ENCODE measurements at places on chromosomes 16 and 17.

DNA sequence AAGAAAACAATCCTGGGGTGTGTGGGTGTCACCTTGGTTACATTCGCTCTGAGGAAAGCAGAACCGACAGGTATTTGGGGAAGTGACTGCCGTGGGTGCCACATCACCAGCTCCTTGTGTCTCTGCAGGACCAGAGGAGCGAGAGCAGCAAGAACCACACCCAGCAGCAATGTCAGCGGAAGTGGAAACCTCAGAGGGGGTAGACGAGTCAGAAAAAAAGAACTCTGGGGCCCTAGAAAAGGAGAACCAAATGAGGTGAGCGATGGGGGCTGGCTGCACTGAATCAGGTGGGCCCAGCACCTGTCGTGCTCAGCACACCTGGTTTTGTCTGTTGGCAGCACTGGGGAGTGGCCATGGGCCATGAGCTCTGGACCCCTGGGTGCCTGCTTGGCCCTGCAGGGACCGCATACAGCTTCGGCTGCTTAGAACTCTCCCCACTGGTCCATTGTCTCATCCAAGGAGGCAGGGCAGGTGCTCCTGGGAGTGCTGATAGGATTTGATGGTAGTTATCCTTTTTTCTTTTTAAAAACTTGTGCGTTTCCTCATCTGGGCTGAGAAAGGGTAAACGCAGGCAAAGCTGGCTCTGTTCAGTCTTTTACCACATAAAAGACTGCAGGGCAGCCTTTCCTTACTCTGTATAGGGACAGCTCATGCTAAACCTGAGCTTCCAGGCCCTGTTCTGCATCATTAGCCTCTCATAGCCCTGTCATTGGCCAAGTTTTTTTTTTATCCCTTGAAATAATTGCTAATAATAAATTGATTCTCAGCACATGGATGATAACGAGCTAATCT is 29.4 kb downstream of the HMOX2 start:
- no peak for DNase-seq

DNA sequence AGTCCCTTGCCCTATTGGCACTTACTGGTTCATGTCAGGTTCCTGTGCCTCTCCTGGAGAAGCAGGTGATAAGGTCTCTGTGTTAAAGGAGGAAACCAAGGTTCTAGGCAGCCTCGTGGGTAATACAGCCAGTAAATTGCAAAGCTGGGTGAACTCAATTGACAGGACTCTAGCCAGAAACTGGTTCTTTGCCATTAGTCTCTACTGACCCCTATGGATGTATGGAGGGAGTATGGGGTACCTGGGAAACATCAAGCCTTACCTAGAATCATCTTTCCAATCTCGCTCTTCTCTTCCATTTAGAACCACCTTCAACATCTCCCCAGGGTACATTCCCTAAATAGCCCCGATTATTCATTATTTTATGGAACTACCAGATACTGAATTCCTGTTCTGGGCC is 169.3 kb downstream of the CDH13 start:
- no peak for DNase-seq

- DNase-seq = no peak
Measured at GRCh38 chr16:76287466-76287865, 10.3 kb downstream of the CNTNAP4 start.

DNA sequence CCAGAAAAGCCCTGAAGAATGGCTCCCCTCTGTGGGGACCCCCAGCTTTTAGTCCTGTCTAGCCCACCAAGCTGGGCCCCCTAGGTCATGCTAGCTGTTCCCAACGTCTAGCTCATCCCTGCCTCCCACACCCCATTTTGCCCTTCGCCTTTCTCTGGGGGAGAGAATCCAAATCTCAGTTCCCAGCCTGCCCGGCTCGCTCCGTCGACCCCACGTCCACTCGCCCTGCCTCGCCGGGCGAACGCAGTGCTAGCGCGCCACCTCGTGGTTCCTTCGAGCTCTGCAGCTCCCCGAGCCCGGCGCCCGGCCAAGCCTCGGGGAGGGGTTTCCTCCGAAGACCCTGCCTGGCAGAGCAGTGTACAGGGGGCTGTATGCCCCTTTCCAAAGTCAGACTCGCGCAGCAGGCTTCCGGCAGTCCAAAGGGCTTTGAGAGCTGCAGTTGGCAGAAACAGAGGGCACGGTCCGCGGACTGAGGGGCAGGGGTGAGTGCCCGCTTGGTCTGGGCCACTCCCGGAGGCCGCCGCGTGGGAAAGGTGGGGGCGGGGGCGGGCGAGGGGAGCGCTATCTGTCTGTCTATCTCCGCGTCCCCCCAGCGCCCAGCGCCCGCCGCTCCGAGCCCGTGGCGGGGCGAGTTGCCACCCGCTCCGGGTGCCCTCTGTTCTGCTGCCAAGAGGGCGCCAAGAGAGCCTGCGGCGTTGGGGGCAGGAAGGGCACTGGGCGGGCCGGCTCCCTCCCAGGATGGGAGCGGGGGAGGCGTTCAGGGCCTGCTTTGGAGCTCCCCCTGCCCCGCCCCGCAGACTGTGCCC is 1.7 kb upstream of the DLX3 start:
- DNase-seq = no peak

DNA sequence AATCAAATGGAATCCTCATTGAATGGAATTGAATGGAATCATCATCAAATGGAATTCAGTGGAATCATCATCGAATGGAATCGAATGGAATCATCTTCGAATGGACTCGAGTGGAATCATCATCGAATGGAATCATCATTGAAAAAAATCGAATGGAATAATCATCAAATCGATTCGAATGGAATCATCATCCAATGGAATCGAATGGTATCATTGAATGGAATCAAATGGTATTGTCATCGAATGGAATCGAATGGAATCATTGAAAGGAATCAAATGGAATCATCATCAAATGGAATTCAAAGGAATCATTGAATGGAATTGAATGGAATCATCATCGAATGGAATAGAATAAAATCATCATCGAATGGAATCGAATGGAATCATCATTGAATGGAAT is 619.3 kb downstream of the TP53TG3F start:
- no peak for DNase-seq

GRCh38 chr17:37098910-37099664 is 150.3 kb downstream of the AATF start:
- DNase-seq = no peak

DNA sequence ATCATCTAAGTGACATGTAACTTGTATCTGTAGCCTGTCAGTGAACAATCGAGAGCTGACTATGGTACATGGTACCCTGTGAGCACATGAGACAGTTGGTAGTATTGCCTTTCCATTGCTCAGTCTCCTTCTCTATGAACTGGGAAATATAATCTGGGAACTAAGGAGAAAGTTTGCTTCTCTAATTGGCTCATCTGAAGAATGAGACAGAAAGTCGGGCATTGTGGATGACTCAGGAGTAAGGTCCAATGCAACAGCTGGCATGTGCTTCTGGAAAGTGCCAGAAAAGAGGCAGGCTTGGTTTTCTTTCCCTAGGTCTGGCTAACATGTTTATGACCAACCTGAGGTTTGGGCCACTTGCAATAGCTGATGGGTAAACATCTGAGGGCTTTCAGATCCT is 51.9 kb downstream of the ZZEF1 start:
- DNase-seq = no peak

GRCh38 chr16:86459266-86459665 is 51.1 kb upstream of the FOXF1 start:
- no peak for DNase-seq

- DNase-seq = no peak
Measured at GRCh38 chr17:49401971-49402611, 12.6 kb downstream of the PHB1 start.

DNA sequence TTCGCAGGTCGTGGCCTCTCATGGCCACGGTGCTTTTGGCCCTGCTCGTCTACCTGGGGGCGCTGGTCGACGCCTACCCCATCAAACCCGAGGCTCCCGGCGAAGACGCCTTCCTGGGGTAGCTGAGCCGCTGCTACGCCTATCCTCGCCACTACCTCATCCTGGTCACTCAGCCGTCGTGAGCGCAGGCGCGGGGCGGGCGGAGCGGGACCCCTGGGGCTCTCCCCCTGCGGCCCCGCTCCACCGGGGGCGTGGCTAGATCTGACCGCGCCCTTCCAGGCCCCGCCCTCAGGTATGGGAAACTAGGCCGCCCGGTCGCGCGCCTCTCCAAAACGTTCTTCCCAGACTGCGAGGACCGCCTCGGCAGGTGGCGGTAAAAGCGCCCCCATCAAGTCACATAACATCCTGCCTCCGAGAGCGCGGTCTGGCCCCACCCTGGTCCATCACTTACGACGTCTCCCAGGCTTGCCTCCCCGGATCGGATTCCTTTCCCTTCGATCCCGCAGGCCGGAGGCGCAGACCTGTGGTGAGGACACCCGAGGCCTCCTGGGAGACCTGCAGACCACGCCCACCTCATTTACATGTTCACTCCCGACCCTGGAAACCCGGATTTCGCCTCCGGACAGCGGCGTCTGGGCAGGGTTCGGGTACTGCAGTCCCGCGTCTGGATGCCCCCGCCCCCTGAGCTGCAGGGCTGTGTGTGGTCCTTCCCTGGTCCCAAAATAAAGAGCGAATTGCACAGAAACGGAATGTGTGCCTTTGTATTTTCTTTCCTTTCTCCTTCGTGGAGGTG is 91.5 kb upstream of the TMEM97 start:
- peak; percentile 43 for DNase-seq

GRCh38 chr16:88685156-88686061 is 898 bp downstream of the SNAI3 start:
- DNase-seq = no peak

- no peak for DNase-seq
Measured at GRCh38 chr17:802901-803881, 21.0 kb downstream of the MRM3 start.

- DNase-seq = no peak
Measured at GRCh38 chr16:569445-570254, at the start of gene PIGQ. TSS of gene PIGQ (plus strand) at chr16:569968. CDS start at chr16:574075, 4,107 bp downstream.

DNA sequence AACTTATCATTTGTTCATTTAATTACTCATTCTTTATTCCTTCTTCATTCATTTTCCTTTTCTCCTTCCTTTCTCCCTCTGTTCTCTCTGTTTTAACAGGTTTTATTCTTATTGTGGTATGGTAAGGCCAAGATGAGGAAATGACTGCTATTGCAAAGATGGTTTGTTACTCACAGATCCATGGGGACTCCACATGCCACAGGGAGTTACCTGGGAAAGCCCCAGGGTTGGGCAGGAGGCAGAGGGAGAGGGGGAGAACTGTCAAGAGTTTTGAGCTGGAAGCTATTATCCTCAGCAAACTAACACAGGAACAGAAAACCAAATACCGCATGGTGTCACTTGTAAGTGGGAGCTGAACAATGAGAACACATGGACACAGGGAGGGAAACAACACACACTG is 453.3 kb downstream of the WWOX start:
- DNase-seq = no peak

DNA sequence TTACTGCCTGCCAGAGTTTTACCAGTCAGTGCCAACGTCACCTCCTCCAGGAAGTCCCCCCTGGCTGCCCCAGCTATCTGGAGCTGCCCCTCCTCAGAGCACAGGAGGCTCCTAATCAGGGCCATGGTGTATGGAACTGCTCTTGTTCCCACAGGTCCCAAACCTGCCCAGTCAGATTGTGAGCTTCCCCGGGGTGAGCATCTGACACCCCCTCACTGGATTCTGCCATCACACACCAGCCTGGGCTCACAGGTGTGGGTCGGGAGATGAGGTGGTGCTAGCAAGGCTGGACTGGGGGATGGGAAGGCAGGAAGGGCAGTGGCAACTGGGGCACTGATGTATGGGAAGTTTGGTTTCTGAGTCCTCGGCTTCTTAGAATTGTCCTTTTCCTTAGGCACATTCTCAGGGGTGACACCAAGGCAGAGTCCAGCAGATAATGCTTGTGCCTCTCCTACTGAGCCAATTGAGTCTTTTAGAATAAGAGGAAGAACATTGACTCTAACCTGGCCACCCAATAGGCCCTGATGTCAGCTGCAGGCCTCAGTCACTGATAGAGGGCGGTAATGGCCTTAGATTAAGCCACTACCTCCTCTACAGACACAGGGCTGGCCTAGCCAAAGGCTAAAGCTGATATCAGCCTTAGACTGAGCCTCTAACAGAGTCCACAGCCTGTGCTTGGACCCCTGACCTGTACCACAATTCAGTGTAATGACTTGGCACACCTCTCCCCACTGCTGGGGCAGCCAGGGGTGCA is 107.9 kb downstream of the WSCD1 start:
- DNase-seq = no peak

DNA sequence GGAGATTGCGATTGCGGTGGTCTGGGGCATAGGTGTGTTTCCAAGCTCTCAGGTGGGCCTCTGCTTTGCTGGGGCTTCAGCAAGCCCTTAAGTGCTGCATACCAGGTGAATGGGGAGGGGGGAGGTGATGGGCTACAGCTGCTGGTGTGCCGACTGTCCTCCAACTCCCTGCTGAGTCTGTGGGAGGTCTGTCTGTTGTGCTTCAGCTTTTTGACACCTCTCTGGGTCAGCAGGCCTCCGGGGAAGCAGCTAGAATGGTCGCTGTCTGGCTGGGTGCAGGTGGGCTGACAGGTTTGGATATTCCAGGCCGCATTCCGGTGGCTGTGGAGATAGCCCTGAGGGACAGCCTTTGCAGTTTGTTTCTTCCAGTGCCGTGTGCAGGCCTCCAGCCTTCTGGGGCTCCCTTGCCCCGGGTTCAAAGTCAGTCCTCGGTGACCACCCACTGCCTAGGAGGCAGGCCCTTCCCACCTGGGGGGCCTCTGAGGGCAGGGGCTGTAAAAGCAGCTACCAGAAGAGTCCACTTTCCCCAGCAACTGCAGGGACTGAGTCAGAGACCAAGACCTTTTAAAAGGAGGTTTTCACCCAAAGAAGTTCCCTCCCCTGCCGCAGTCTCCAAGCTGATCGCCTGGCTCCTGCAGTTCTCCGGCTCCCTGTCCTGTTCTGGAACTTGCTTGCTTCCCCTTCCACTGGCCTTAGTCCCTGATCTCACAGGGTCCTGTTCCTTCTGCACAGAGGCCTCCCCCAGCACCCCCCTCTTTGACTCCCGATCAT is 2.0 kb upstream of the TTYH2 start:
- DNase-seq = no peak

DNA sequence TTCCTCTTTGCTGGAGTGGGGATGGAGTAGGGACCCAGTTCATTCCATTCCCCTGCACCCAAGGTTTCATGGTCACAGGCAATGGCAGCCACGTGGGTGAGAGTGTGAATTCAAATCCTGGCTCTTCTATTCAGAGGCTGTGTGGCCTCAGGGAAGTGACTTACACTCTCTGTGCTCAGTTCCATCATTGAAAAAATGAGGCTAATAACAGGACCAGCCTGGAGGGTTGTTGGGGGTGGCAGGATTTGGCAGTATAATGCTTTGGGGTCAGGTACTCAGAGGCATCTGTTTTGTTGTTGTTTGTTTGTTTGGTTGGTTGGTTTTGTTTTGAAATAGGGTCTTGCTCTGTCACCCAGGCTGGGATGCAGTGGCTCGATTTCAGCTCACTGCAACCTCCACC is 2.2 kb upstream of the CRISPLD2 start:
- no peak for DNase-seq

DNA sequence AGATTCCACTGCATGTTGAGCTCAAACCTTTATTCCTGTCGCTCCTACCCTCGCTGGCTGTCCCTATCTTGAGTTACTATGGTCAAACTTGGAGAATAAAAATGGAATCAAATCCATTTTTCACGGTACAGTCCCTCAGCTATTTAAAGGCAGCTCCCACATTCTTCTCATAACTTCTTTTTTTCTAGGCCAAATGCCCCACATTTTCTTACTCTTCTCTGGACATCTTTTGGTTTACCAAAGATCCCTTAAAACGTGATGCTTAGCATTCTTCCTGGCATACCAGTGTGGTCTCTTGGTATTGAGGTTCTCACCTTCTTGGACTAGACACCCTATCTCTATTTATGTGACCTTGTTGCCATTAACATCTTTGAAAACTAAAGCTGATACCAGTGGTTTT is 48.3 kb upstream of the MAF start:
- DNase-seq = no peak
